ENCODE measurements at places on chromosomes 1 and 21.

GRCh38 chr1:110477041-110477440 is 26.1 kb downstream of the PROK1 start:
- DNase-seq: no peak

DNA sequence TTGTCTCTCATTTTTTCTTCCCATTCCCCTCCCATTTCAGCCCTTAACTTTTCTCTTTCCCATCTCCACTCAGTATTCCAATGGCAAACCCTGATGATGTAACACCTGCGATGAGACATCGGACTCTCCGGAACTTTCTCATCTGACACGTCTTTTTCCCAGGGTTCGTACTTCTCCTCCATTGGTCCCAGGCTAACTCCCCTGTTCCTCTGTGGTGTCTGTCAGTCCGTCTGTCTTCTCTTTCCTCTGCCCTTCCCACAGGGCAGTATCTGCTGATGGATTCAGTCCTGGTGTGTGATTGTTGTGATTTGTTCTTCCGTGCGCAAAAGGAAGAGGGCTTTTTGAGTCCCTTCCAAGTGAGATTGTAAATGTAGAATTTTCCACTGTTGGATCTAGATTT is 27.7 kb downstream of the VANGL2 start:
- DNase-seq: no peak

DNA sequence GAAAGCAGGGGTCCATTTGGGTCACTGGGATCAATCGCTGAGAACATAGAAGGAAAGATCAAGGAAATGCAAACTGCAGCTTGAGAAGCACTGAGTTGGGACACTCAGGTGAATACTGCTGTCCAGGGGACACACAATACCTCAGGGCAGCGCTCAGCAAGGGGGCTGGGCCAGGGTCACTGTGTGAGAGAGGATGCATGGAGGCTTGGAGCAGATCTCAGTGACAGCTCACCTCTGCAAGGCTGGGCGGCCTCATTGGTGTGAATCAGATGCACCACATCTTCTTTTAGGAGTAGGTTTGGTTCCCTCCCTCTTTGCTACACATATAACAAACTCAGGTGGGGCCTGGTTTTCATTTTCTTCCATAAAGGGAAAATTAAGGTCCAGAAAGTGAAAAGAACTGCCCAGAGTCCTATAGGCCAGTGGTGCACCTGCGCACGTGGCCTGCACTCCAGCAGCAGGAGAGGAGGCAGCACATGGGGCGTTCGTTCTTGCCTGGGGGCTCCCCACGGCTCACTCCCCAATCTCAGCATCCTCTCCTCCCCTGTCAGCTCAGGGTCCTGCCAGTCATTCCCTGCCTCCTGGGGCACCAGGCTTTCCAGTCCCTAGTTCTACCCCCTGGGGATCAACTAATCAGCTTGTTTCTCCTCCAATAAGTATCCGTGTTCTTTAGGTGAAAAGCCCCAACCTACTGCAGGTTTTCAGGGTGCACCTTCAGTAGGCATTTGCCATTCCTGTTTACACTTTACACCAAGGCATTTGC is 1.5 kb downstream of the A3GALT2 start:
- no peak for DNase-seq

- no peak for DNase-seq
Measured at GRCh38 chr1:39928809-39929587, 25.9 kb upstream of the MFSD2A start.

- no peak for DNase-seq
Measured at GRCh38 chr1:114927401-114927800, 72.7 kb downstream of the SYCP1 start.

DNA sequence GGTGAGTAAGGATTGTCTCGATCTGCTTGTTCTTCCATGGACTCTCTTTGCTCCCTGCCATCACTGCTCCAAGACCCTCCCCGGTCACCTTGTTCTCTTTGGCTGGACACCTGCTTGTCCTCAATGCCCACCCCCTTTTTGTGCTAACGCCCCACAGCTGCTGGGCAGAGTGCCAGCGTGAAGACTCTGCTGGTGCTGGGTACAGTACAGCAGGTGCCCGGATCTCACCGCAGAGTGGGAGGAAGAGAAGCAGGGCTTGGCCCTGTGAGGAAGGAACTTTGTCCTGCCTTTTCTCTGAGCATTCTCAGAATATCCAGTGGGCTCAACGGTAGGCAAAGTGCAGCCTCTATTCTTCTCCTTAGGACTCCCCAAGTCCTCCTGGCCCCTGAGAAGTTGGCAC is 90.1 kb downstream of the PLXNA2 start:
- no peak for DNase-seq

DNA sequence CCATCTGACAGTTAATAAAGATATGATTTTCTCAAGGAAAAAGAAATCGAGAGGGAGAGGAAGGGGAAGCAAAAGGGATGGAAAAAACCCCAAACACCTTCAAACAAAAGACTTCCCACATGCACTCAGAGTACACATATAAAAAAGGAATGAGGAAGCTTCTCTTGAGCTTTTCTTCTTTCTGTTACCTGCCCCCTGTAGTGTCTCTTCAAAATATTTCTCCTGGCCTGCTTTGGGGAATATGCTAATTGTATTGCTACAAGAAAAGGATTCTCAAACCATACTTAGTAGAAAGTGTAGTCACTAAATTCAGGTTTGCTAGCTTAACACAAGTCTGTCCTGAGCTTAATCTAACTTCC is 58.7 kb downstream of the KIF14 start:
- no peak for DNase-seq

- DNase-seq: no peak
Measured at GRCh38 chr1:30689901-30690645, 33.3 kb downstream of the MATN1 start.

- DNase-seq: no peak
Measured at GRCh38 chr1:31930836-31931592, 7.2 kb downstream of the PTP4A2 start.

DNA sequence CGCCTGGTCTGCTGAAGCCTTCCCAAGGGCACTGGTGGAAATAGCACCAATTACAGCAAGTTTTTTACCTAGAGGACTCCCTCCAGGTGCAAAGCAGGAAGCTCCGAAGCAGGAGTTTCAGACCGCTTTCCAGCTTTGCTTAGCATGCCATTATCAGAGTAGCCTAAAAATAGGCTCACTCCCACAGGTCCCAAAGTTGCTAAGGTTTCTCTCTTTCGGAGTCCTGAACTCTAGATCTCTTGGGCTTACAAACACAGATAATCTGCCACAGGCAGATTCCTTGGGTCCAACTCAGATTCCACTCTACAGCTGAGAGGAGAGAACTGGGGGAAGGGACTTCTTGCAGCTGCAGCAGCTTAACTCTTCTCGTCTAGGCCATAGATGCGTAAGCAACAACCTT is 22.5 kb downstream of the ZMYND12 start:
- no peak for DNase-seq
